ENCODE measurements at places on chromosomes 4 and X.

DNA sequence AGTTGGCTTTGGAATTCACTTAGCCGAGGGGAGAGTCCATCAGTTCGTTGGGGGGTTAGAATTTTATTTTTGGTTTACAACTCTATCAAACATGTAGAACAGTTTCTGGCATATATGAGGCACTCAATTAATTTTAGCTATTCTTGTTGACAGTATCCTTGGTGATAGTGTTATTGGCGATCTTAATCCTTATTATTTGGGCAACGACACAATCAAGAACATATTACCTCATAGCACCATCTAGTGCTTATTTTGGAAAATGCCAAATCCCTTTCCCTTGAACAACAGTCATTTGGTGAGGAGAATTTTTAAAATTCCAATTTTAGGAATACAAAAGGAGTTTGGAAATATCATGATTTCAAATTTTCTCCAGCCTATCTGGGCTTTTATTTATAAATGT, 17.9 kb upstream of the PGRMC1 start:
- no peak for DNase-seq

- DNase-seq, result no peak
Observed at GRCh38 chrX:585115-585808, 45.3 kb upstream of the SHOX start.

- DNase-seq, result no peak
Observed at GRCh38 chr4:169341490-169341889, 70.7 kb upstream of the SH3RF1 start.

- DNase-seq, result no peak
Observed at GRCh38 chr4:42235304-42236021, 83.0 kb upstream of the BEND4 start.

GRCh38 chrX:44871931-44872820, 812 bp upstream of the KDM6A start:
- DNase-seq, result peak; percentile 76

- no peak for DNase-seq
Observed at GRCh38 chr4:52249581-52249980, 198.5 kb downstream of the SPATA18 start.

GRCh38 chrX:148610328-148610698, 109.9 kb downstream of the AFF2 start:
- no peak for DNase-seq

DNA sequence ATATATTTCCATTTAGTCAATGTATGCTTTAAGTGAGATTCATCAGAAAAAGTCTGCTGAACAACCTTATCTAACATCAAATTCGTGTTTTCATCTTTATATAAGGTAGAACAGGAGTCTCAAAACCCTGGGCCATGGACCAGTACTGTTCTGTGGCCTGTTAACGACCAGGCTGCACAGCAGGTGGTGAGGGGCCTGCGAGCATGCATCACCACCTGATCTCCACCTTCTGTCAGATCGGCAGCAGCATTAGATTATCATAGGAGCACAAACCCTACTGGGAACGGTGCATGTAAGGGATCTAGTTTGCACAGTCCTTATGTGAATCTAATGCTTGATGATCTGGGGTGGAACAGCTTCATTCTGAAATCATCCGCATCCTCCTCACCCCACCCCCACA, 3.2 kb downstream of the CTSO start:
- DNase-seq, result no peak

DNA sequence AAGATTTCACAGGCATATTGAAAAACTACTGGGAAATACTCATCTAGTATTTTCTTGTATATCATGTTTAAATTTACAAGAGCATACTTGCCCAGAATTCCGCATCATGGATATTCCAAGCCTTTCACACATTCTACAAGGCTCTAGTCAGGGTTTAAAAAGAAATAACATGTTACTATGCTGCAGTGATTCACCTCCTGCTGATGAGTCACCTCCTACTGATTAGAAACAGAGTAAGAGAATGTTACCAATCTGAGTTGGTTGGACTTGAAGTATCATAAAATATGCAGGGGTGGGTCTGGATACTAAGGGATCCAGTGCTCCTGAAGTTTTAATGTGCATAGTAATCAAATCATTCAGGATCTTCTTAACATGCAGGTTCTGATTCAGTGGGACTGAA, 192.0 kb upstream of the ANK2 start:
- no peak for DNase-seq

GRCh38 chr4:6815029-6815836, 32.7 kb downstream of the KIAA0232 start:
- no peak for DNase-seq

GRCh38 chr4:8266508-8266907, 3.0 kb upstream of the HTRA3 start:
- no peak for DNase-seq

DNA sequence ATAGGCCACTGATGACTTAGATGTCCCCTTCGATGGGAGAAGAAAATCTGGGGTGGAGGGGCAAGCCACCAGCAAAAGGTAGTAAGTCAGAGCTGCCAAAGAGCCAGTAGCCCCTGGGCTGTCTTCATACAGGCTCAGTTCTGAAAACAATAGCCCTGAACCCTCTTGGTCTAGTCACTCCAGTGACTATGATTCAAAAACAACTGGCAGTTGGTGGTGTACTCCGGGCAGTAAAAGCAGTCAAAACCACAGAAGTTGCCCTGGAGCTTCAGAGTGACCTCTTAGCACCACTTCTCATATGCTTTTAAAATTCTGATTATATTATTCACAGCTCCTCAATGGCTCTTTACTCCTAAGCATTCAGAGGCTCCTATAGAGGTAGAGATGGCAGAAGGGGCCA, 164.3 kb upstream of the MAMLD1 start:
- DNase-seq, result no peak

DNA sequence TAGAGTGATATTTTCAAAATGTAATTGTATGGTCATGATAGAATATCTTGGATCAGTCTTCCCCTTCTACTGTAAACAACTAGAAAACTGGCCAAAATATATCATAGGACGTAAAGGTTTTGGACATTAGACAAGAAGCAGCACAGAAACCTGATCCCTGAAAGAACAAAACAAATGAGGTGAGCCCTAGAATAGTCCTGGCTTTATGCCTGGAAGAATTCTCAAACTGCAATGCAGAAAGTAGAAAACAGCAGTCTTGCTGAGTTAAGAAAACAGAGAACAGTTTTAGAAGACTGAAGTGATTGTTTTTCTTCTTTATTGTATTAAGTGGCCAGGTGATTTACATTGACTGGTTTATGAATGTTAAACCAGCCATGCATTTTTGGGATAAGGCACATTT, 19.5 kb downstream of the NSUN7 start:
- DNase-seq, result no peak
